ENCODE measurements at places on chromosomes 1 and 21.

DNA sequence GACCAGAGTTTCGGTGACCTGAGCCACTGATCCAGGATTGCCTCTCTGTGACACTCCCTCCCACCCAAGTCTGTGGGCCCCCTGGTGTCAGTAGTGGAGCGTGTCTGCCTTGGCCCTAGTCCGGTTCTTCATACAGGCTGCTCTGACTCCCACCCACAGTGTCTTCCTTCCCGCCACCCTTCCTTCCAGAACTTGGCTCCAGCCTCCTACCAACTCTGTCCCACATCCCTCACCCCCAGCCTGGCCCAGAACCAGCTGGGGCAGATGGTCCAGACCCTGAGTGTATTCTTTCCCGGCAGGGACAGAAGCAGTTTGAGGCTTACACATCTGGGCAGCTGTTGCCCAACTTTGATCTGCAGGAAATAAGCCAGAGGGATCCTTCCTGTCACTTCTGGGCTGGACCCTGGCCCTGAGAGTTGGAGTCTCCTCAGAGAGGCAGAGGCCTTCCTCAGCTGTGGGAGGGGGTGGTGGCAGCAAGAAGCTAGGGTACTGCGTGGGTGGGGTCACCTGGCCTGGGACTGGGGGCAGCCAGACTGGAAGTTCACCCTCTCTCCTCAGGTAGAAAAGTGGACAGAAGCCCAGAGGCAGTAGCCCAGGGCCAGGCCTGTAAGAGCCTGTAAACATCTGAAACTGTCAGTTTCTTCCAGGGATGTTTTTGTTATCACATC lies 43.1 kb upstream of the EPS8L3 start:
- DNase-seq = no peak

DNA sequence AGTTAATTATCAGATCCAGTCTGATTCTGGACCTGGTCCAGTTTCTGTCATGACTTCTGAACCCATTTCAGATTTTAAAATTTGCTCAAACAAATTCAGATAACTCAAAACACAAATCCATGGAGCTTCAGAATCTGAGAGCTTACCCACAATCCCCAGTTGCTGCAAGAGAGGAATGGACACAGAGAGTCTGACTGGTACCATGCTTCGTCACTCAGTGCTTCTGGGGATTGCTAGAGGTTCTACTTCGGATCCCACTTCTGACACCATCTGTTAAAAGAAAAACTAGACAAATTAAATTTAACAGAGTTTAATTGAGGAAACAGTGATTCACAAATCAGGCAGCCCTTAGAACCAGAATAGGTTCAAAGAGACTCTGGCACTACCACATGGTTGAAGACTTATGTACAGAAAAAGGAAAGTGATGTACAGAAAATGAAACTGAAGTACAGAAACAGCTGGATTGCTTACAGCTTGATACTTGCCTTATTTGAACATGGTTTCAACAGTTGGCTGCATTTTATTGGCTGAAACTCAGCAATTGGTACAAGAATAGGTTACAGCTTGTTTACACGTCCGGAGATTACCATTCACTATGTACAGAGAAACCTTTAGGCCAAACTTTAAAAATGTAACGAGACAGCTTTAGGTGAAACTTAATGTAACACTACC lies 60.7 kb upstream of the TEKT2 start:
- DNase-seq = no peak

GRCh38 chr1:170664828-170665612 lies 1.1 kb downstream of the PRRX1 start:
- DNase-seq = no peak

GRCh38 chr1:84246213-84246612 lies 55.3 kb upstream of the SAMD13 start:
- no peak for DNase-seq

DNA sequence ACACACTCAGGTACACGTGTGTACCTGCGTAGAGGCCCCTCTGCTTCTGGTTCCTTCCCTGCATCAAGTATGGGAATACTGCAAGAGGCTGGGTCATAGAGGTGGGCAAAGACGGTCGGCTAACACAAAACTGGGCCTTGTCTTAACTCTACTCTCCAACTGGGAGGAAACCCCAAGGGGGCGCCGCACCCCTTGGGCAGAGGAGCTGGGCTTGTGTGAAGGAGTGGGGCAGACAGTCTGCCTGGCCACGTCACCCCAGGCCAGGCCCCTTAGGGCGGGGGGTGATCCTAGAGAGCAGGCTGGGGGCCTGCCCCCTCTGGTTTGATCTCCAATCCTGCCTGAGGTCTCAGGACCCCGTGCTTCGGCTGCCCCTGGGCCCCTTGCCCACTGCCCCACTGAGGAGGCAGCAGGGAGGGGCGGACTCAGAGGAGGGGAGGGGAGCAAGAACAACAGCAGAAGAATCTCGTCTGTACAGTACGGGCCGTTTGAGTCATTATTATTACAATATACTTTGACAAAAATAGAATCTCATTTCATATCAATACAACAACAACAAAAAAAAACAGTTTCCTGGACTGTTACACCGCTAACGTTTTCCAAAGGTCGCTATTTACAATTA lies 34.7 kb downstream of the MEF2D start:
- no peak for DNase-seq
